ENCODE measurements at places on chromosomes 5 and 9. TPM values are rescaled to one million over a fixed set of nuclear protein-coding genes. Genes with fewer than 3 reads are reported as not detected.

PANK3 gene
- 57.1 TPM for total RNA-seq

IRX2 gene
- not detected for total RNA-seq

ZFP2 gene
- 3.4 TPM for total RNA-seq

IFNA13 gene
- total RNA-seq, result not detected

ENC1 gene
- 4.8 TPM for total RNA-seq

CRAT gene
- total RNA-seq, result 48.4 TPM

PRDM9 gene
- total RNA-seq, result not detected

WWC1 gene
- 0.36 TPM for total RNA-seq

PCDHGA4 gene
- total RNA-seq, result 10.2 TPM

GLRA1 gene
- total RNA-seq, result not detected

LCN6 gene
- 17.4 TPM for total RNA-seq

CDC20B gene
- total RNA-seq, result not detected

NUTM2F gene
- not detected for total RNA-seq

MBLAC2 gene
- 5.8 TPM for total RNA-seq

TERT gene
- total RNA-seq, result not detected

ANKDD1B gene
- 0.88 TPM for total RNA-seq

FBP2 gene
- not detected for total RNA-seq

TRIM36 gene
- total RNA-seq, result 23.9 TPM

OMD gene
- 43.3 TPM for total RNA-seq

PLPPR1 gene
- total RNA-seq, result not detected

RNF14 gene
- total RNA-seq, result 54.6 TPM

ZNF366 gene
- 10.3 TPM for total RNA-seq

SH3RF2 gene
- total RNA-seq, result 3.1 TPM

ELOVL7 gene
- total RNA-seq, result 5.4 TPM

ANKRD31 gene
- total RNA-seq, result 0.24 TPM

SLC34A1 gene
- total RNA-seq, result not detected

CDH18 gene
- not detected for total RNA-seq

RNF224 gene
- not detected for total RNA-seq

DMRT3 gene
- 1.2 TPM for total RNA-seq

SOX30 gene
- total RNA-seq, result not detected

Data from aorta (tissue), 5 donors.